Peyer's patch (tissue), 4 donors: ENCODE measurements at places on chromosomes 3 and 15.

DNA sequence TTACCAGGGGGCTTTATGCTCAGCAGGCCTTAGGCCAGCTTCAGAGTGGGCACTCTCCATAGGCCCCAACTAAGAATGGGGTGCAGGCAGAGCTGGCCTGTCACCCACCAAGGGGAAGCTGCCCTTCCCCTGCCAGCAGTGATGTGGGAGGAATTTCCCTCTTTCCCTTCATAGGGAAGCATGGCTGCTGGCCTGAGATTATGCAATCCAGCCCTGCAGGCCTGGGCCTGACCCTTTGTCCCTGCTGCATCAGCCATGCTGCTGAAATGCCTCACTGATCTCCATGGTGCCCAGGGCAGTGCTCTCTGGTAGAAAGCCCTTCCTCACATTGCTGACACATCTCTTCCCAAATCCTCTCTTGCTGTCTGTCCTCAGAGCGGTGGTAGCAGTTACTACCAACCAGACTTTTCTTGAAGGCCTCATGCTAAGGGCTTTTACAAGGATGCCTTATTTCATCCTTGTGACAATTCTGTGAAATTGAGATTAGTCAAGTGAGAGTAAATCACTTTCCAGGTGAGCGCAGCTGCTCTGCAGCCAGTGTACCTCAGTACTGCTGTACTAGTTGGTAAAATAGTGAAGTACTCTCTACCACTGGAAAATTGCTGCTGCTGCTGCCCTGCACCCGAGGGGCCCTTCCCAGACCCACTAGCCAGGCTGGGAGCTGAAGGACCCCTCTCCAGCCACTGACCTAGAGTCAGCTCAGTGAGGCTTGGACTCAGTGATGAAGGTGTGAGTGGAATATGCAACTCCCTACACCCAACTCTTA lies 33.8 kb downstream of the MRAS start:
- DNase-seq = peak; percentile 2

GRCh38 chr3:156181509-156181908 lies 61.1 kb downstream of the KCNAB1 start:
- no peak for DNase-seq

- no peak for DNase-seq
These were observed 55.2 kb upstream of the GBE1 start for GRCh38 chr3:81816473-81817250.

- DNase-seq = no peak
These were observed 2.9 kb downstream of the SOX14 start for GRCh38 chr3:137766876-137767537.

- DNase-seq = peak; percentile 40
These were observed 1.0 kb upstream of the CD200R1L start for GRCh38 chr3:112847692-112848091.

DNA sequence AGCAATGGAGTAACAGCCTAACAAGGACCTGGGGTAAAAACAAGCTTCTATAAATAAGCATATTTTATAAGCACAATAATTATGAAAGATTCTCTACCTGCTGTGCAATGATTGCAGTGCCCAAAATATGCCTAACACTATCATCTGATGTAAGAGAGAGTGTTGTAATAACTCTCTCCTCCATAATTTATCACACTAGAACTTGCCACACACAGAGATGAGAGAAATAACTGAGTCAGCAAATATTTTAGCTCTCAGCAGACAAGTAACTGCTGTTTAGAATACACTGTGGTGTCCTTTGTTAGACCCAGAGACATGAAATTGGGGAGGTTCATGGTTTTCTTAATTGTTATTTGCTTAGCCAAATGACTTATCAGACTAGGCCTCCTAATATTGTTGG lies 105.3 kb upstream of the ACP3 start:
- no peak for DNase-seq

DNA sequence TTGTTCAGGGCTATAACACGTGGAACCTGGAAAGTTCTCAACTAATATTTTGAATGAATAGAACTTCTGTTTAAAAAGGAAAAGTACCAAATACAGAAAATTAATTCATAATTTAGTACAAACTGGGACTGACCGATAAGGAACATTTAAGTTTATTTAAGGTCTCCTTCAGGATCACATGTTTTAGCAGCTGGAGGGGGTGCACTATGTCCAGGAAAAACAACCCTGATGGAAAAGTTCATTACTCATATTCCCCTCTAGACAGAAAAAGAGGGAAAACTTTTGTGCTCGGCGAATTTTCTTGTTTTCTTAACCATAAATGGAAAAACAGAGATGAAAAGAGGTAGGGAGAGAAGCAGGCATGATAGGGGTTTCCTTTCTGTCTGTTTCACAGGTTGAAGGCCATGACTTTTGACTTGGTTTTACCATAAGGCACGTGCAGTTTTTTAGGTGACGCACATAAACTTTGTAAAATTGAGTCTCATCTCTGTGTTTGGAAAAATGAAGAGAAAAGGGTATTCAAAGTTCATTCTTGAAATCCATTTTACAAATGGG lies 26.5 kb downstream of the FRMD4B start:
- no peak for DNase-seq

- no peak for DNase-seq
These were observed 39.8 kb downstream of the CADM2 start for GRCh38 chr3:84998545-84998944.

DNA sequence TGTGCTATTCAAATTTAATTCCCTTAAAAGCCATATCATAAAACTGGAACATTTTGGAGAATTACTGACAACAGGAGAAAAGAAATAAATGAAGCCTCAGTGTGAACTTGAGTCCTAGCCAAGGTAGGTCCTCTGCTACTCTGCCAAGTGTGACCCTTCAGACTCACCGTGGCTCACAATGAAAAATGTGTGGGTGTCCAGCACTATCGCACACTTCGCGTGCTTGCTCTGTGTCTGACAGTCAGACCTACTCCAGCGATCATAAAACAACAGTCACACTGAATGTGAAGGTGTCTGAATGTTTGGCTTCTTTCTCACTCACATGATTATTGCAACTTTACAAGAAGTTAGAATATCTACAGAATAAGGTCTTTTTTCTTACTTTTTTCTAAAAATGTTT lies 65.8 kb upstream of the TRA2B start:
- no peak for DNase-seq

DNA sequence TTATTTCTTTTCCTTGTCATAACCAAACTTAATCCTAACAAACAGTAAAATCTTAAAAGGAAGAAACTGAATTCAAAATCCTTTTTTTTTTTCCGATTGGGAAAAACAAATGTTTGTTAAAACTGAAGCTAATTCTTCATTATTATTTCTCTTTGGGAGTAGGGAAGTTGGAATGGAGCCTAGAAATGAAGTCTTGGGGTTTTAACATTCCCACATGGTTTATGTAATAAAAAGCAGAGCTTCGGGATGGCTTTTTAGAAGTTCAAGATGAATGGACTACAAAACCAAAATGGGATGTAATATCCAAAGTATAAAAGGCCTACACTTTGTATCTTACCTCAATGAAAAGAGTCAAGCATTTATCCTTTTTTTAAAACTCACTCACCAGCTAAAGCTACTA lies 189.0 kb upstream of the TMC3 start:
- no peak for DNase-seq

DNA sequence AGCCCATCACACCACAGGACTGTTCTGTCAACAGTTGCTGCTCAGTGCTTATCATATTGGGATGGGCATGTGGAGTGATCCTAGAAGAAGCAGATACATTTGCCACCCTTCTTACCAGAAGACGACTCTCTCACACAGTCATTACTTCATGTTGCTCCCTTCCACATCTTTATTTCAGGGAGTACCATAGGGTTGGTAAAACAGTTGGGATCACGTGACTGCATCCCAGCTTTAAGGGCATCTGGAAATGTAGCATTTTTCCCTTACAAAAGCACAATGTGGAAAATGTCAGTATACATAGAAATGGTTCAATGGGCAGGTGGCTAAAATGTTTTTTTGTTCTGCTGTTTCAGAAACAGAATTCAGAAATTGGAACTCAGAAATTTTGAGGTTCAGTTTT lies 791.0 kb downstream of the OTOL1 start:
- no peak for DNase-seq

GRCh38 chr3:189531271-189531670 lies 99.9 kb upstream of the TP63 start:
- DNase-seq = no peak

- DNase-seq = no peak
These were observed 164.2 kb downstream of the FOXP1 start for GRCh38 chr3:71419369-71419768.

DNA sequence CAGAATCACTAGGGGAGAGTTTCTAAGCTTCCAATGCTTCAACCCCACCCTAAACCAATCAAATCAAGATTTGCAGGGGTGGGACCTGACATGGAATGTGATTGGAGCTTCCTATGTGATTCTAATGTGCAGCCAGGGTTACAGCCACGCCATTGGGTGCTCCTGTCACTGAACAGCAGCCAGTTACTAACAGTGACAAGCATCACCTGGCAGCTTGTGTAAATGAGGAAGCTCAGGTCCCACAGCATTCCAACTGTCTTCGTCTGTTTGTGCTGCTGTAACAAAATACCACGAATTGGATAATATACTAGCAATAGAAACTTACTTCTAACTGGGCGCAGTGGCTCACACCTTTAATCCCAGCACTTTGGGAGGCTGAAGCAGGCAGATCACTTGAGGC lies 294.9 kb downstream of the SHQ1 start:
- DNase-seq = no peak

DNA sequence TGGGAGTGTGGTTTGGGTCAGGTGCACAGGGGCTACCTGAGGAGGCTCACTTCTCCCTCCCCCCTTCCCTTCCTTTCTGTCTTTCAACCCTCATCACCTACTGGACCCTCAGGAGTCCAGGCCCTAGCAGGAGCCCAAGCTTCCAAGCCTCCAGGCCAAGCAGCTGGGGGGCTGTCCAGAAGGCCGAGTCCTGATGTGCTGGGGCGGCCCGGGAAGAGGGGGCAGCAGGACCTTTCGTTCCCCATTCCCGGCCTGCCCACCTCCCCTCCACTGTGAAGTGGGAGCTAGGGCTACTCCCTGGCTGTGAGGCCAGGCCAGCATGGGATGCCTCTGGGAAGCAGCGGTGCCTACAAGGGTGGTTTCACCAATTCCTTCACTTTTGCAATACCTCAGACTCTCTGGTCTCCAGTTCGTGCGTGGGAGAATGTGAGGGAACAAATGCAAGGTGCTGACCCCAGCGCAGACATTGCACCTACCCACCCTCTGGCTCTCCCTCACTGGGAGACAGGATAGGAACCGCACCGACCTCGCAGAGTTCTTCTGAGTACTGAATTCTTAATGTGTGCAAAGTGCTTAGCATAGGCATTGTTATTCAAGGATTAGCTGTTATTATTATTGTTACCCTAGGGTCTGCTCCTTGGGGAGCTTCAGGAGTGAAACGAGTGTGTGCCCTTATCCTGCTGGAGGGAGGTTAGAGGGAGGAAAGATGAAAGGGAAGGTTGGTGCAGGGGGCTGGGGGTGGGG lies 2.5 kb downstream of the EPHB3 start:
- DNase-seq = no peak

GRCh38 chr3:179000144-179000543 lies 71.5 kb downstream of the ZMAT3 start:
- DNase-seq = no peak

DNA sequence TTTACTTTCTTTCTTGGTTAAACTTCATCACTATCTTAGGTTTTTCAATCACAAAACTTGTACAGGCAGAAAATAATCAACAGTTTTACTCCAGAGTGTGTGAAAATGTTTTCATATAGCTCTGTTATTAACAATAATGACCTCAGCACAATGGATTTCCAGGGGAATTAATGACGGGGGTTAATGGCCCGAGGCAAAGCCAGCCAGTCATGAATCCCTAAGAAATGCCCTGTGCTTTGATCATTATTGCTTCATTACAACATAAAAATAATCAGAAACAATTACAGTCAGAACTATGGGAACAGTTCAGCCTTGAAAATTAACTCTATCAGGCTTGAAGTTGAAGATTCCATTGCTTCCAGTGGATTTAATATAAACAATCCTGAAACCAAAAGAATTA lies 875.4 kb downstream of the ROBO2 start:
- no peak for DNase-seq

DNA sequence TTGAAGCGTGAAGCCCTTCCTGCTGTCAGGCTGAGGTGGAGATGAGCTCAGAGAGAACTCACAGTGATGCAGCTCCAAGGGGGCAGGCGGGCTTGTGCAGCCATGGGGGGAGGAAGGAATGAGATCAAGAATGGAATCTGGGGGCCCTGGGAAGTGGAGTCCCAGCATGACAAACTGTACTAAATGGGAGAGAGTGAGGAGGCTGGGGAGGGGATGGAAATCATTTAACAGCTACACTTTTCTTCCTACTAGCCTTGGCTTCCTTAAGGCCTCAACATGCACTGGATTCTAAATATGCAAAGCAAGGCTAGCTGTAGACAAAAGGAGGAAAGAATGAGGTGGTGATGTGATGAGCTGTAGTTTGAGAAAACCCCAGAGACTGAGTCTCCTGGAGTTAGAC lies 133.9 kb downstream of the EEFSEC start:
- no peak for DNase-seq

DNA sequence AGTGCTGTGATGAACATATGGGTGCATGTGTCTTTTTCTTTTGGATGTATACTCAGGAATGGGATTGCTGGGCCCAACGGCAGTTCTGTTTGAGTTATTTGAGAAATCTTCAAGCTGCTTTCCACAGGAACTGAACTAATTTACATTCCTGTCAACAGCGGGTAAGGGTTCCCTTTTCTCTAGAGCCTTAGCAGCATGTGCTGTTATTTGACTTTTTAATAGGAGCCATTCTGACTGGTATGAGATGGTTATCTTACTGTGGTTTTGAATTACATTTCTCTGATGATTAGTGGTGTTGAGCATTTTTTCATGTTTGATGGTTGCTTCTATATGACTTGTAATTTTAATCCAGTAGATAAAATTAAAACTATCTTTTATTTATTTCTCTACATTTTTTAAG lies 1168.6 kb upstream of the ALCAM start:
- no peak for DNase-seq
